Activated naive CD4-positive, alpha-beta T cell treated with anti-CD3 and anti-CD28 coated beads, Interleukin-2, amount 10 ng/mL, durations not matched to agents 7 days and 5 days (primary cell): ENCODE measurements at places on chromosomes 5 and 9.

GRCh38 chr5:95069948-95070347 is 214.9 kb downstream of the MCTP1 start:
- no peak for DNase-seq

GRCh38 chr5:179229331-179229831 is 115.9 kb downstream of the ADAMTS2 start:
- no peak for DNase-seq

- DNase-seq = no peak
Observed at GRCh38 chr9:128138001-128138400, 10.5 kb upstream of the PTGES2 start.

GRCh38 chr5:32504329-32504988 is 59.9 kb upstream of the ZFR start:
- no peak for DNase-seq

GRCh38 chr9:4618700-4619099 is 43.4 kb upstream of the PLPP6 start:
- DNase-seq = no peak

GRCh38 chr5:102196481-102196880 is 99.6 kb downstream of the SLCO4C1 start:
- DNase-seq = no peak

GRCh38 chr5:156367597-156367996 is 40.6 kb downstream of the SGCD start:
- no peak for DNase-seq

DNA sequence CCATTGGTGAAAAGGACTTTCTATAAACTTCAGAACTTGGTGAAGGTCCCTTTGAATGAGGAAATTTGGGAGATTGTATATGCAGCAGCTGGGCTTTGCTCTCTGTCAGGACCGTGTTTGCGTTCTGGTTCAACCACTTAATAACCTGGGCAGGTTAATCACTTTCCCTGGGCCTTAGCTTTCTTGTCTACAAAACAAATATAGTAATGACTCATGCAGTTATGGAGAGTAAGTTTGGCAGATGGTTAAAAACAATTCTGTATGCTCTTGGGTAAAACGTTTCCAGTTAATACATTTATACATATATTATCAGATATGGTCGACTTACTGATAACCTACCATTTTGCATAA is 197.0 kb downstream of the ARHGEF28 start:
- no peak for DNase-seq

- DNase-seq = no peak
Observed at GRCh38 chr5:691817-692528, 1.2 kb downstream of the TPPP start.

DNA sequence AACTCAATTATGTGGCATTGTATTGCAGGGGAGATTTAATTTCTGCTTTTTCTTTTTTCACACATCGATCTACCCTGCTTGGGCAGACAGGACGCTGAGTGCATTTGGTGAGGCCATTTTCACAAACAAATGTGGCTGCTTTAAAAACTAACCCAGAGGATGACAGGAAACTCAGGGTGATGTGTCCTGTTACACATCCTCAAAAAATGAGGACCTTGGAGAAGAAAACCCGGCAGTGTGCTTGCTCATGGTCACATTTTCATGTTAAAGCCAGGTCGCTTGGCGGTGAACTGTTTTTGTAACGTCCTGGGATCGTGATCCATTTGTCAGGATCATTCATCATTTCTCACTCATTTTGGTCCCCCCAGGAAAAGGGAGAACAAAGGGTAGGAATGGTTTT is 478.3 kb upstream of the ADAMTS16 start:
- DNase-seq = no peak

- DNase-seq = peak; percentile 66
Observed at GRCh38 chr9:120925535-120926396, 830 bp downstream of the TRAF1 start.

- no peak for DNase-seq
Observed at GRCh38 chr5:119274030-119274766, 81.6 kb upstream of the TNFAIP8 start.

GRCh38 chr5:145375521-145375920 is 459.6 kb downstream of the PRELID2 start:
- DNase-seq = no peak

DNA sequence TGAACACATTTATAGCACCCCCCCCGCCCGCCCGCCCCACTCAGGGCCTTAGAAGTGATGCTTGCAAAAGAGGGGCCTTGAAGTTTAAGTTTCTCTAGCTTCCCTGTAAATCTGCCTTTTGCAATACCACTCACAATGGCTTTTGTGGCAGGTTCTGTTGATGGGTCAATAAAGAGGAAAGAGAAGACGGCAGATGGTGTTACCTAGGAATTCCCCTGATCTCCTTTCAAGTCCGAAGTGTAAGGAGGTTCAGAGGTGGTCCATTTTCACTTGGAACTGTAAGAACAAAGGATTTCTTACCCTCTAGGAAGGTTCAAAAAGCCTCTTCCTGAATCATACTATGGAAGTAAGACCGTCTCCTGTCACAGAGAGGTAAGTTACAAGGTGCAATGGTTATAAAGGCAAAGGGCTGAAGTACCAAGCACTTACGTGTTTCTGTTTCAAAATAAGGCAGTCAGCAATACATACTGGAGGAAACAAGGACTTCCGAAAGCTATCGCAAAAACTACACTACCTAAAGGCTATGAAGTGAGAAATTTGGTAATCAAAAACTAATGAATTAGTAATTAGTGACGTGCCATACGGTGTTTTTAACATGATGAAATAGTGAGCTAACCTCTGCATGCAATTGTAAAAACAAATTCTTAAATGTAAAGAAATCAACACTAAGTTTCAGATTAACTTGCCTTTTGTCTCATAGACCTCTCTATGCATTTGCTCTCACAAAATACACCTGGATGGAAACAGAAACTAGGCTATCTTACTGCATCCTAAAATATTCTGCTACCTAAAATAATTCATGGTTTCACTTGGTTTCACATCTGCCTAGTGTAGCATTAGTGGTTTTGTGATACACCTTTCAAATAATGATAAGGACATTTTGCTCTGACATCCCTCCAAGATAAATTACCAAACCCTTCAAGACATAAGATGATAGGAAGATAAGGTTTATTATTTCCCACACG is 589.4 kb upstream of the FAM174A start:
- DNase-seq = no peak

GRCh38 chr5:174183701-174184100 is 138.2 kb downstream of the NSG2 start:
- no peak for DNase-seq

DNA sequence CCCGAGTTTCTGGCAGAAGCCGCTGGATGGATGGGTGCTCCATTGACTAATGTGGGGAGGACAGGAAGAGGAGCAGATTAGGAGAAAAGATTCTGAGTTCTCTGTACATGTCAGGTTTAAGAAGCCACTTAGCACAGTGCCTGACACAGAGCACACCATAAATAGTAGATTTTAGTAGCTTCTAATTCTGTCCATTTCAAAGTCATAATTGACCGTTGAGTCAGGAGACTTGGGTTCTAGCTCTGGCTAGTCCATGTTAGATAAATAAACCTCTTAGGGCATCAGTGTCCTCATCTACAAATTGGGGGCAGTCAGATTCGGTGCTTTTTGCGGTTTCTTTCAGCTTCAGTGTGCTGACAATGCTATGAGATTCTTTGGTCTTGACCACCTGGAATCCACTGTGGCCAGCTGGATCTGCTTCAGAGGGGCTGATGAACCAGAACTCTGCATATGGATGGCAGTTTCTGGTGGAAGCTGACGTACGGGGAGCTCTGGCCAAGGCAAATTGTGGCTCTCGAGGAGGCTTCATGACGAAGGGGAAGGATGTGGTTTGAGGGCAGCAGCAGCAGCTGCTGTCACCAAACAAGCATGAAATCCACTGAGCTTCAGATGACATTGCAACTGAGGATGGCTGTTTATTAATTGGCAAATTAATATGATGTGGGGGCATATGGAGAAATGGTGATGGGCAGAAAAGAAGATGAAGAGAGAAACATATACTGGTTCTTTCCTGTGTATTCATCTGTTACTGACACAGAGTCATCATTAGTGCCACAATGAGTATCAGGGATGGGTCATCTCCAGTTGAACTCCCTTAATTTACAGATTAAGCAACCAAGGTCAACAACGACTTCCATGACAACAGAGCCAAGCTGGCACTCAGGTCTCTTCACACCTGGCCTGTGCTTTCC is 134.4 kb downstream of the AOPEP start:
- peak; percentile 86 for DNase-seq

DNA sequence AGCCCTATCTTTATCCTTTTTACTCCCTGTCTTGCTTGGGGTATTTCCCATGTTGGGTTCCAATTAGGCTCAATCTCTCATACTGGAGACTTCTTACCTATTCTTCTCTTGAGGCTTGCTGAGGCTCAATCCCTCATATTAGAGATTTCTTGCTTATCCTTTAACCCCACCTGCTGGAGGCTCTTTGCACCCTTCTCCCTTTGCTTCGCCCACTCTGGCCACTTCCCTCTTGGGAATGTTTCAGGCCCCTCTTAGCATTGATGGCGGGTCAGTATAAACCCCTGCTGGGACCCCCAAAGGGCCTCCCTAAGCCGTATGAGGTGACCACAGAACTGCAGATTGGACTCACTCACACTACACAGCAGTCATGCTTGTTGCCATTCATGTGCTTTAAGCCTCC is 69.3 kb upstream of the CDK20 start:
- DNase-seq = no peak

GRCh38 chr5:110634475-110634874 is 92.0 kb downstream of the TMEM232 start:
- no peak for DNase-seq
